ENCODE measurements at places on chromosomes 5 and 9.
A peak's percentile ranks its signal among the peaks of the same experiment; 100 is the strongest.

- DNase-seq: no peak
These were observed 160.1 kb downstream of the ACER2 start for GRCh38 chr9:19568946-19569345.

- DNase-seq: no peak
These were observed 51.2 kb upstream of the PALM2AKAP2 start for GRCh38 chr9:109728686-109729300.

DNA sequence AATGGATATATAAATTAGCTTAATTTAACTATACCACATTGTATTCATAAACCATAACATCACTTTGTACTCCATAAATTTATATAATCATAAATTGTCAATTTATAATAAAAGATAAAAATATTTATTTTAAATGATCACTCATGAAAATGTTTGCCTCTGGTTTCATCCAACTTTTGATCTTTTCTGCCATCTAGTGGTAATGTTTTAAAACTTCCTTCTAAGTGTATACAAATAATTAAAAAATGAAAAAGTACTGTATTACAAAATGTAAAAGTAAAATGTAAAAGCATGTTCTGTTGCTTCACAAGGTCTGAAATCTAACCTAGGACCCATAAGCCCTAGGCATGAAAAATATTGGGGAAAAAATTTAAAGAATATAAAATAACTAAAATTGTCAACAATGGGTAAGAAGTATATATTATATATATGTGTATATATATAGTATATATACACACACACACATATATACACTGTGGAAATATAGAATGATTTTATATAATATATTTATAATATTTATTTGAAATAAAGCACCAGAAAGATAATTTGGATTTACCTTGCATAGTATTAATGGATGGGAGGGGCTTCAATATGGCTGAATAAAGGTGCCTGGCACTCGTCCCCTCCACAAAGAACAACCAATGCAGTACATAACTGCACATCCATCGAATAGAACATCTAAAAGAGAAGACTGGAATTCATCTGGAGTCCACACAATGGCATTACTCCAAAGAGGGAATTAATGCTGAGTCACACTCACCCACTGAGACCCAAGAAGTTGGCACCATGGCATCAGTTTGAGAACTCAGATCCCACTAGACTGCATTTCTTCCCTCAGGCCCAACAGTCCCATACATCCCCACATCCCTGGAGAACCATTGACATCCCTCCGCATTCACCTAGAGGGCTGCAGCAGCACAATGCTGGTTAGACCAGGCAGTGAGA lies 32.5 kb downstream of the ANXA1 start:
- DNase-seq: no peak

DNA sequence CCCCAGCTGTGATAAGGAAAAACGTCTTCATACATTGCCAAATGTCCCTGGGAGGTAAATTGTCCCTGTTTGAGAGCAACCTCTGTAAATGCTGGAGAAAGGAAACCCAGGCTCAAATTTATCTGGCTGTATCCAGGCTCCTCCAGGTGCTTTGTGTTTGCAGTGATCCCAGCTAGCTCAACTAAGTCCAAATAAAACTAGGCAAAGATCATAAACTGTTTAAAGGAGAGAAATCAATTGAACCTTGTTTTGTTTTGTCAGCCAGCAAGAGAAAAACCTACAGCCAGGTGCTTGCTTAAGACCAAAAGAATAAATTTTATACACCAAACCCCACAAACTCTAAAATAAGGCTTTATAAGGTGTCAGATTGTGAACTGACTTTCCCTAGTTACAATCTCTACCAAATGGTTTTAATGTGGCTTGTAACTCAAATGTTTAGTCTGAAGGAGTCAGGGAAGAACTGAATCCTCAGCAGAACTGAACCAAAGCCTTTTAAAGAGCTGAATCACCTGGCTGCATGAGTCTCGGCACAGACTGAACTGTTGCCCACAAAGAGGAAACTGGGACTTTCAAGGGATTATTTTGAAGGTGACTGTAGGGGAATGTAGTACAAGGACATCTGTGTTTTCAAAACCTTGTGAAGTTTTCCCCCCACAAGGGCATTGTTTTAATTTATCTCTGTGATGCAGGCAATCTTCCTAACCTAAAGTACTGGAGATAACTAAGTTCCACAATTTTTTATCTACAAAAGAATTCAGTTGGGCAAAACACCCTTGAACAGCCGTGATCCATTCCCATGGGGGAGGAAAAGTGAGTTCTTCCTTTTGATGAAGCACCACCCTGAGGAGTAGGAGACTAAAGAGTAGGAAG lies 201.7 kb upstream of the TARS1 start:
- DNase-seq: no peak

DNA sequence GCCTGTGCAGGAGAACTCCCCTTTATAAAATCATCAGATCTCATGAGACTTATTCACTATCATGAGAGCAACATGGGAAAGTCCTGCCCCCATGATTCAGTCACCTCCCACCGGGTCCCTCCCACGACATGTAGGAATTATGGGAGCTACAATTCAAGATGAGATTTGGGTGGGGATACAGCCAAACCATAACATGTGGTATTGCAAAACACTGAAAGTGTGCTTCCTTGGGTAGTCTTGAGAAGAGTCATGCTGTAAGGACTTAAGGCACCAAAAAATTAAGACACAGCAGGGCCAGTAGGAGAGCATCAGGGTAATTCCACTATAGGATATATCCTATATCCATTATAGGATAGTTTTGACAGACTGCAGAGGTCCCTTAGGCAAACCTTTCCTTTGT lies 29.4 kb upstream of the GDNF start:
- no peak for DNase-seq

GRCh38 chr5:156920042-156920860 lies 42.8 kb downstream of the TIMD4 start:
- peak; percentile 86 for DNase-seq

- peak; percentile 47 for DNase-seq
These were observed 2.8 kb downstream of the DCAF12 start for GRCh38 chr9:34123682-34124081.

DNA sequence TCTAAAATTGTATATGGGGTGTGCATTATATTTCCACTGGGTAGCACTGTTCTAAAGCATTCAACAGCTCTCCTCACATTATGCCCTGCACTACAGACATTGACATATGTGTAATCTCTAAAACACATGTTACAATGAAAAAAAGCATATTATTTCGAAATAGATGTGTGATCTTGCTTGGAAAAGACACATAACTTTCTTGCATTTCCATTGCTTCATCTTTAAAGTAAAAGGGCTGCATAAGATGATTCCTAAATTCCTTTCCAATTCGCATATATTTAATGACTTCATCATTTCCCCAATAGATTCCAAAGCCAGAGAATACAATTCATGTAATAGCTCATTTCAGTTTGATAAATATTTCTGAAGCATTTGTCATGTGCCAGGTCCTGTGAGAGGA lies 566.9 kb downstream of the PDE4D start:
- DNase-seq: no peak

- no peak for DNase-seq
These were observed 739 bp downstream of the CARD9 start for GRCh38 chr9:136372561-136373299.

GRCh38 chr5:57666582-57666981 lies 184.0 kb upstream of the ACTBL2 start:
- no peak for DNase-seq

DNA sequence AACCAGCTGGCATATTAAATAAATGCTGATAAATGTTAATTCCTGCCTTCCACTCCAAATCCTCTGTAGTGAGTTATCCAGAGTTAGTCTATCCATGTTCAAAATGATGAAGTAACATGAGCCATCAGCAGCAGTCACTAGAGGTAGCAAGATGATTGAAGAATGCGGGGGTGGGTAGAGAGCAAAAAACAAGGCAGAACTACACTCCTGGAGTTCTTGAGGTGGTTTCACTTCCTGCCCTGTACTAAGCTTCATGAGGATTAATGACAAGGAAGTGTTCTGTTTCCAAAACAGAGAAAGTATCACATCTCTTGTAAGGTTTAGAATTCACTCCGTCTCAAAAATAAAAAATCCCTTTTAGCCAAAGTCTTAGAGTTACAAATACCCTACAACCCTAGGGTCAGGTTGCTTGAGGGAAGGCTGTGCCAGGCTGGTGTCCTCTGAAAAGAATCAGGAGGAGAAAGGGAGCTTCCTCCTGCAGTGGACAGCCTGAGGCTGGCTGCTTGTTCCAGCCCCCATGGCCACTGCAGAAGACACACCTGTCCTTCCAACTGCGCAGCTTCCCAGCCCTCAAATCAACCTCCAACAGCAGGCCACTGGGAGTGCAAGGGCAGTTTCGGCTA lies 180.2 kb downstream of the DENND1A start:
- peak; percentile 12 for DNase-seq

GRCh38 chr9:121281614-121282276 lies 13.8 kb downstream of the GSN start:
- peak; percentile 34 for DNase-seq

GRCh38 chr5:172170251-172170701 lies 17.7 kb downstream of the STK10 start:
- peak; percentile 36 for DNase-seq

GRCh38 chr5:164614707-164615106 lies 1109.3 kb downstream of the MAT2B start:
- no peak for DNase-seq

GRCh38 chr9:105284463-105284862 lies 40.0 kb downstream of the SLC44A1 start:
- DNase-seq: no peak

DNA sequence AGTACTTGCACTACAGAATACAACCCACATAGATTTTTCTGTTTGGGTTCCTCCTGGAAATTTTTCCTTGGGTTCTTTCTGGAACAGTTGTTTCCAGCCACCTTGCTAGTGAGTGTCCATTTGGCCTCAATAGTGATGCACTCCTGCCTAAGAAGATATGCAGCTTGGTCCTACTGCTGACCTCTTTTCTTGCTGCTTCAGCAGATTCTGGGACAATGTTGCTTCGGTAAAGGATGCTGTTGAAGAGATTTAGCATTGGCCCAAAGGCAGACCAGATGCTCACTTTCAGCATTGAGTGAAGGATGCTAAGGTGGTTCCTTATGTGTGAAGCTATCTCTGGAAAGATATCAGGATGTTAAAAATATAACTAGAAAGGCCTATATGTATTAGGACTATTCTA lies 86.2 kb upstream of the SMC5 start:
- DNase-seq: no peak

- DNase-seq: no peak
These were observed 253.2 kb upstream of the KLF4 start for GRCh38 chr9:107742531-107743309.

GRCh38 chr5:175027390-175027789 lies 303.0 kb downstream of the MSX2 start:
- DNase-seq: no peak

- no peak for DNase-seq
These were observed 13.6 kb downstream of the LRRC8A start for GRCh38 chr9:128895556-128895955.

DNA sequence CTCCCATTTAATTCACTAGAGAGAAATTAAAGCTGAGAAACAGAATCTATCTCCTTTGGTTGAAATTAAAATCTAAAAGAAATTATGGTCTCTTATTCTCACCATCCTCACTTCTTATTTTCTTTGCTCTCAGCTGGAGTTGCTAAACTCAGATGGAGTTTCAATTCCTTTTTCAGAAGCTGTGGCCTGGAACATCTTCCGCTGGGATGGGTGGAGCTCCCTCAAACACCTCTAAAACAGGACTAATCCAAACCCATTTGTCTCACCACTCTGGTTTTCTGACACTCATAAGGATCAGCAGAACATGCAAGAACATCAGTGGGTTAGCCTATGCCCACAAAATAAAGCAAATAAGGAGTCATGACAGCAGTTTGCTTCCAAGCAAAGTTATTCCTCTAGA lies 39.6 kb upstream of the CEP78 start:
- DNase-seq: no peak

DNA sequence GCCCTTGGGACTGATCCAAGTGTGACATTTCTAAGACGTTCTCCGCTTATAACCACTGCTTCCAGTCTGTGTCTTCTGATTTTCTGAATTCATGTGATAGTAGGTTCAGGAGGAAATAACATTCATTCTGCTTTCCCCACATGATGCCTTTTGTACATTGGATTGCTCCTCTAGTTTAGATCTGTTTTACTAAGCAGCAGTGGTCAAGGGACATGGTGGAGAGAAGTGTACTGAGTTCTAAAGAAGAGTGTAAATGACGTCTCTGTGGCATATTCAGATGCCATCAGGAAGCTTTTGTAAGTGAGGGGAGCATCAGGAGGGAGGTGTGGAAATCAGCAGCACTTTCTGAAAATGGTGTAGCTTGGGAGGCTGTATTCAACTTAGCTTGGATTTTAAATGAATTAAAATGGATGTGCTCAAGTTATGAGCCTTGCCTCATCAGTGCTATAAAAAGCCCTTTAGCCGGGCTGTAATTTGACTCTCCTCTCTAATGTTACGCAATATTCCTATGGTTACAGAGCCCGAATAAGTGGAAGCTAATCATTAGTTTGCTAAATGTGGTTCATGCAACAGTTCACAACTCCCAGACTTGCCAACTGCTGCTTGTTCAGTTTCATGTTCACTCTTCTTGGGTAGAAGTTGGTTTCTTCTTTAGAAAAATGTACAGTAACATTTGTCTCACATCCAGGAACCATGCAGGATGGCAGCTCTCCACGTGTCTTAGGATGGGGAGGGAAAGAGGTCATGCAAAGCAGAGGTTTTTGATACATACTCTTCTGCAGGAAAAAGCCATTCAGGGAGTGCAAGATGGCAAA lies 281.3 kb downstream of the ARHGAP26 start:
- DNase-seq: no peak

DNA sequence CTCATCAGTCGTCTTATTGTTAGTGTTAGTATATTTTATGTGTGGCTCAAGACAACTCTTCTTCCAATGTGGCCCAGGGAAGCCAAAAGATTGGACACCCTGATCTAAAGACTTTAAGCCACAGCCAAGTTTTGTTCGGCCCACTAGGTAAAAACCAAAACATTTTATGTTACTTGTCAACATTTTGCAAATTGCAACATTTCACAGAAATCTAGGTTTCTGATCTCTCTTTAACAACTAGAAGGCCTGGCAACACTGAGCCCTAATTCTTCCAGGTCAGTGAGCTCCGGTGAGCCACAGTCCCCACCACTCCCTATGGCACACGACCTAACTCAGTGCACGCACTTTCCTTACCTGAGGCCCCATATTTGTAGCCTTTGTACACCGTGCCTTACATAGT lies 24.0 kb downstream of the MYO10 start:
- no peak for DNase-seq

GRCh38 chr5:61496860-61497259 lies 164.8 kb downstream of the ZSWIM6 start:
- no peak for DNase-seq

- no peak for DNase-seq
These were observed 480.8 kb upstream of the TNC start for GRCh38 chr9:115598751-115599150.
